ENCODE measurements at places on chromosomes 3 and 15.

DNA sequence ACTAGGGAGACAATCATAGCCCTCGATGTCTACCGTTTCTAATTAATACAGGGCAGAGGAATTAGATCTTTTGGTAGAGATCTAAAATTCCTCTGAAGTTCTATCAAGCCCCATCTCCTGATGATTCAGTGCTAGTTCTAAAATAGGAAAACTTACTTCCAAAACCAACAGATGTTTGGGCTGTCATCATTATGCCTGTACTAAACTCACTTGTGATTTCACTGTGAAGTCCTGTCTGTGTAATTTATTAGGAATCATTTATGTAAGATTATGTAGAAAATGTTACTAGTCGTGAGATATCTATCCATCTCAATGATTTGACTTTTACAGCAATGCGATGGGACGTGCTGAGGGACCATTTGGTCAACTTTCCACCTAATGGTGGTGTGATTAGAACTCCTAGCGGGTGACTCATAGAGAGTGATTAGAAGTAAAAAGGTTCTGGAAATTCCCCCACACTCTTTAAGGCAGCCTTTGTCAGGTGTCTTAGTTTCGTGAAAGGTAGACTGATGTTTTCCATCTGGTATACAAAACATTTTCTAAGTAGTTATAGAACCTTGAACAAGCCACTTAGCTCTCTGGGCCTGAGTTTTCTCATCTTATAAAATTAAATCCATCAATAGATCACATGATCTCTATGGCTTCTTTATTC lies 34.2 kb downstream of the LIPC start:
- no peak for DNase-seq

DNA sequence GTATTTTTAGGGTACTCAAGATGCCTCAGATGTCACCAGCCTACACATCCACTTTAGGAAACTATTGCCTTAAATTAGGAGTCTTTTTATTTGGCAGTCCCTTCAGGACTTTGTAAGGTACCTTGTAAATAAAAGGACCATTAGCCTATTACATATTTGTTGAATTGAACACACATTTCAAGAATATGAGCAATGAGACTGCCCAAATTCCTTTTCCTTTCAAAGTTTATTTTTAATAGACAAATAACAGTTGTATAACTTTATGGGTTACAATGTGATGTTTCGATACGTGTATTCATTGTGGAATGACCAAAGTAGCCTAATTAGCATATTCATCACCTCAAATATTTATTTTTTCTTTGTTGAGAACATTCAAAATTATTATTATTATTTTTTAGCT lies 176.7 kb upstream of the PDZRN3 start:
- DNase-seq, result no peak

DNA sequence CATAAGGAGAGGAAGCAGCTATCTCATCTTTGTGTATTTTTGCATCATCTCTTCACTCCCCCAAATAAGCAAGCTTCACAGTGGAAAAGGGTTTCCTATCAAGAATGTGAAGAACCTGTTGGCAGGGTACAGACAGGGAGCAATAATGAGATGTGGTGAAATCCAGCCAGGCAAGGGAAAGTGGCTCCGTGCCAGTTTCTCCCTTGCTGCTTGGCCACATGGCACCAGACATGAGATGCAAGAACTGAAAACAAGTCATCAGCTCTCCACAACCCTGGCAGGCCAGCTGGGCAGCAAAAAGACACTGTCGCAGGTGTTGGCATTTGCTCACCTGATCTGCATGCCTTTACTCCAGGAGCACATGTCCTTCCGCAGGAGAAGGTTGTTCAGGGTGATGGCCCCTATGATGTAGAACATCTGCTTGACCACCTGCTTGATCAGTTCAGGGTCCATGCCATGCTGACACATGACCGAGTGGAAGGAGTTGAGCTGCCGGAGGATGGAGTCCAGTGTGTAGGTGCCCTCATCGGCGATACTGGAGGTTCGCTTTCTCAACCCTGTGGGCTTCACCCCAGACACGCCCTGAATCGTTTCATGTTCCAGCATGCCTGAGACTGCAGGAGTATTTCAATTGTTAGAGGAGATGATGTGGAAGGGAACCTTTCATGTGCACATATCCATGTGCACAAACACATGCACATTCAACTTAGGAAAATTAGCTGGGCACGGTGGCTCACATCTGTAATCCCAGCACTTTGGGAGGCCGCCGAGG lies 23.3 kb upstream of the MYO5C start:
- DNase-seq, result no peak

- no peak for DNase-seq
Measured at GRCh38 chr15:43258781-43259180, 7.9 kb downstream of the TGM5 start.

GRCh38 chr3:15875016-15875689 lies 77.4 kb upstream of the ANKRD28 start:
- no peak for DNase-seq
